ENCODE measurements at places on chromosomes 4 and X.

GRCh38 chr4:856225-856901 is 30.4 kb upstream of the CPLX1 start:
- DNase-seq, result no peak

DNA sequence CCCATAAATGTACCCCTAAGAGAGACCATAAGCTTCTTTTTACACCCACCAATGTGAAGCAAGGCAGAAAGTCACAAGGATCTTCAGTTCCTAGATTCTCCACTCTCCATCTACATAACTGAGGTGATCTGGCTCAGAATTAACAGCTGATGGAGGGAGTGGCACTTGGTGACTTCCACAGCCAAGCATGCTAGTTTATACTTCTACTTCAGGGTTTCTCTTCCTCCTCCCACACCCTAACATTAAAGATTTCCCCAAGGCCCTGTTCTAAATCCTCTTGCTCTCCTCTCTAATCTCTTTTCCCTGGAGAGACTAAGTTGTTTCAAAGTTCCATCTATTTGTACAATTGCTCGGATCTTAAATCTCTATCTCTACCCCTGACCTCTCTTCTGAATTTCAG is 81.1 kb downstream of the MBNL3 start:
- no peak for DNase-seq

DNA sequence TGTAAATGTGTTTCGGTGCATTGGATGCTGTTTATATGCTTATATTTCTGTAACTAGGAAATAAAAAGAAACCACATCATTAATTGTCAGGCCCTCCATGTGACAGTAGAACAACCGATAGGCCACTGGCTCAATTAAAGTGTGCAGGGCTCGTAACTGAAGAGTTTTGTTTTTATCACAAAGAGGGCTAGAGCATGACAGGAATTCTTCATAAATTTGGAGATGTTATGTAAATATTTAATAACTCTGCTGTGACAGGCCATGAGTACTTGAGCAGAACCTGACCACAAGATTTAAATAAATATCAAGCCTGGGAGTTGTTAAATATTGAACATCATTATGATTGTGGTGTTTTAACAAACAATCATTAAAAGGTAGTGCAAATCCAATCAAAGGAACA is 55.9 kb downstream of the MID1 start:
- DNase-seq, result no peak

GRCh38 chr4:179465131-179465797 is 2023.0 kb upstream of the AGA start:
- DNase-seq, result no peak

- DNase-seq, result no peak
Observed at GRCh38 chr4:32043248-32043633, 1323.1 kb downstream of the PCDH7 start.

GRCh38 chr4:47876310-47876709 is 38.1 kb downstream of the NFXL1 start:
- DNase-seq, result no peak

DNA sequence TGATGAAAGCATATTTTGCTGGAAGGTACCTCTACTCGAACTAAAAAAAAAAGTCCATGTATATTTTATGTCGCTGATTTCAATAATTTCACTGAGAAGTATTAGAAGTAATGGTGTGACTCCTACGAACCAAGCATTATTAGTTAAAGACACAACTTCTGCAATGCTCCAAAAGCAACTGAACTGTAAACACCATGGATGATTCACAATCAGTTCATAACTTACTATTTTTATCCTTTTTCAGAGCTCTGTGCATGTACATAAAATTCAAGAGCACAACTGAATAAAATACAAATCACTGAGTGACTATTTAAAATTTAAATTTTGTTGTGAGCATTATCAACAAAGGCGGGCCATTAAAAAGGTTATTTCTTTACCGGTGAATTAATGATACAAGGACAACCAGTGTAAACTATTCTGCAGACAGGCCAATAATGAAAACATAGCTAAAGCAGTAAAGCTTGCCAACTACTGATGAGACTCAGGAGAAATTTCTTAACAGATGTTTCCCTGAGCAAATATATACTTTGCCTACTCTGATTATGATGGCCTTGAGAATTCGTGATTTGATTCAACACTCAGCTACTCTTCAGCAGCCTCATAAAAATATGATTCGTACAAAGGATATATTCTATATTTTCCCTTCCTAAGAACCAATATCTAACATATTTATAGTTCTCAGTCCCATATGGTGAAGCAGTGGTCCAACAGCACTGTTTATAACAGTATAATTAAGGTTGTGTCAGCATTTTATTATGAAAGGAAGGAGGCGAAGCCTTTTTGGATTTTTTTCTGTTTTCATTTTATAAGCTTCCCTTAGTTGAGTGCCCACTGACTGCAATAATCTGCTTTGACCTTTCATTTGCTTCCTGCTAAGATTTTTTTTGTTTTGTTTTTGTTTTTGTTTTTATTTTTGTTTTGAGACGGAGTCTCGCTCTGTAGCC is 62.8 kb upstream of the NEIL3 start:
- DNase-seq, result no peak

DNA sequence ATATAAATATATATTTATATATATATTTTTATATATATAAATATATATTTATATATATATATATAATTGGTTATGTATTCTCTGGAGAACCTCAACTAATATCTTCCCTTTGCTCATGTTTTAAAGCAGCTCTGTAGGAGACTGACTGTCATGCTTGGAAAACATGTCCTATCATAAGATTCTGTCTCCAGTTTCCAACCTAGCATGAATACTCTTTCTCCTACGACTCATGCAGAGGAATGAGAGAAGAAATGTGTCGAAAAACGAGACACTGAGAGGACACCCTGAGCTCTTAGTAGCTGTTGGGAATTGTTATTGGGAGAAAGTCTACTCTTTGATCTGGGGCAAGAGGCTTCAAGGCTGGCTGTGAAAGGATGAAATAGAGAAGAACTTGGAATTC is 166.5 kb upstream of the SLIT2 start:
- DNase-seq, result no peak

DNA sequence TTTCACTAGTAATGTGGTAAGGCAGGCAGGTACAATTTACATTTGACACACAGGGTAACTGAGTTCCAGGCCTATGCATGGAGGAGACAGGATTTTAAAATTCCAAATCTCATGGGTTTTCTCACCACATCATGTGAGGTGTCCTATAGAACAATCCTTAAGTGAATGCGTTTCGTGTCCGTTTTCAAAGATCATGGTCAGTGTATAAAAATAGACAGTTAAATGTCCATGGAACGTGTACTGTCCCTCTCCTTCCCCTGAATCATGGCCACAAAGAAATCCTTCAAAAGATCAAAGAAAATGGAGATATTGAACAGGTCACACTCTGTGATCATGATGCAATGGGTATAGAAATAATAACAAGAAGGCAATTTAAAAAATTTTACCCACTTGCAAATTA is 42.0 kb downstream of the LIMCH1 start:
- no peak for DNase-seq

DNA sequence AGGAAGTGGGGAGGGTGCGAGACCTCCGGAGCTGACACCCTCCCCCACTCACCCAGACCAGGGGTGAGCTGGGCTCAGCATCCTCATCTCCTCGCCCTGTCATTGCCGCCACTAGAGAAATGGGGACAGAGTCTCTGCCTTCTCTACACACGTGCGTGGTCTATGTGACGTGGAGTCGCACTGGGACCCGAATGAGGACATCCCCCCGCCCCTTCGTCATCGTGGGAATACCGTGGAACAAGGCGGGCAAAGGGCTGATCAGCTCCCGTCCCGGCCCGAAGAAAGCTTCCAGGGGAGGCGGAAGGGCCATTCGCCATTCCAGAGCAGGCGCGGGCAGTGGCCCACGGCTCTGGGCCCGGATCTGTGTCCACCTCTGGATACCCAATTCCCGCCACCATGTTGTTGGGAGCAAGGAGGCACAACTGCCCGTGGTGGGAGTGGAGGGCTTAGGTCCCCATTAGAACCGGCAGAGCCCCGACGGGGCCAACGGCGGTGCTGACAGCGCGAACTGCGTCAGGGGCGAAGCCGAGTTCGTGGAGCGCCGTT is 12.0 kb downstream of the HMX1 start:
- DNase-seq, result no peak

DNA sequence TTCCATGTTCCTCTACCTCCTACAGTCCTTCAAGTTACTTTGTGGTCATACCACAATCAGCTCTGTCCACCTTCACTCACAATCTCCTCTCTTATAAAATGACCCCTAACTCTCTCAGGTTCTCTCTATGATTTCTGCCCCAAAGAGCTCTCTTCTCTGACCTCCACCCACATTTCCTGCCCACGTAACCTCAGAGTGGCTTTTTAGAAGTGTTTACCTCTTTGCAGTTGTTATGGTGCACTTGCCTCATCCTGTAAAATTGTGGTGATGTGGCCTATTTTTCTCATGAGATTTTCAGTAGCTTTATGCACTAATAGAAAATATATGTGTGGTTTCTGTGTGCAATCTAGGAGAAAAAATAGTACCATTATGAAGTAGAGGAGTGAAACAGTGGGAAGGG is 215.8 kb downstream of the PACRGL start:
- DNase-seq, result no peak

DNA sequence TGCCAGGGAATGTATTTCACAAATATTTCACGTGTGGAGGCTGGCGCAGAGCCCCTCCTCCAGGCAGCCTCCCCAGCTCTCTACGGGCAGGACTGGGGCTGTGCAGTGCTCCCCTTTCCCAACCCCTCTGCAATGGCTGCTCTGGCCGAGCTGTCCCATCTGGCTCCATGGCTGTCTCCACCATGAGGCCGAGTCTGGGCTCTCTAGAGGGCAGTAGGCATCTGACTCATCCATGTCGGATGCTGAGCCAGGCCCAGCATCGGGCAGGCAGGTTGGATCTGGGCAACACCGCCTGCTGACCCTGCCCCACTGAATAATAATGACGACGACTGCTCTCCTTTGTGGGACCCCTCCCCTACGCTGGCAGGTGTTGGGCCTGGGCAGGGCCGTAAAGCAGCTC is 11.0 kb upstream of the SH3TC1 start:
- no peak for DNase-seq

GRCh38 chrX:136162827-136163570 is 15.7 kb downstream of the FHL1 start:
- DNase-seq, result no peak

DNA sequence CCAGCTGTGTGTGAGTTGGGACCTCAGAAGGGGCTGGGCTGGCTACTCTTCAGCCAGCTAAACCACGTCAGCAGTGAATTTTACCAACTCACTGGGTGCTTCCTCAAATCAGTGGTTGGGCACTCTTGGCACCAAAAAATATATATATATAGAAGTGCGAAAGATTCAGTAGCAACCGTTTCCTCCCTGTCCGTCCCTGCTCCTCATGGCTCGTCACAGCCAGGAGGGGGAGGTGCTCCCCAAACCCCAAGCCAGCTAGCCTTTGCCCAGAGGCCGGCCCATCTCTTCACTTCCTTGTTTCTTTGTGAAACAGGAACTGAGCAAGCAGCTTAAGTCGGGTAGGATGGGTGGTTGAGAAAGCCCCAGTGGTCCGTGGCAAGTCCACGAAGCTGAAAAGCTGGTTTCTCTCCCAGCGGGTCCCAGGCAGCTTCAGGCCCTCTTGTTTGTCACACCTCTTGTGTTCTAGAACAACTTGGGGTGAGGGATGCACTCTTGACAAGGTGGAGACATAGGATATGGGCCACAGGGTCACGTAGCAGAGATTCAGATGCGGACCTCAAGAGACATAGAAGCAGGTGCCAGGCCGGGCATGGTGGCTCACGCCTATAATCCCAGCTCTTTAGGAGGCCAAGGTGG is 6.8 kb upstream of the SASH3 start:
- no peak for DNase-seq

- no peak for DNase-seq
Observed at GRCh38 chr4:7648544-7649395, 214.0 kb upstream of the PSAPL1 start.

GRCh38 chr4:111717921-111718320 is 427.3 kb upstream of the FAM241A start:
- no peak for DNase-seq

DNA sequence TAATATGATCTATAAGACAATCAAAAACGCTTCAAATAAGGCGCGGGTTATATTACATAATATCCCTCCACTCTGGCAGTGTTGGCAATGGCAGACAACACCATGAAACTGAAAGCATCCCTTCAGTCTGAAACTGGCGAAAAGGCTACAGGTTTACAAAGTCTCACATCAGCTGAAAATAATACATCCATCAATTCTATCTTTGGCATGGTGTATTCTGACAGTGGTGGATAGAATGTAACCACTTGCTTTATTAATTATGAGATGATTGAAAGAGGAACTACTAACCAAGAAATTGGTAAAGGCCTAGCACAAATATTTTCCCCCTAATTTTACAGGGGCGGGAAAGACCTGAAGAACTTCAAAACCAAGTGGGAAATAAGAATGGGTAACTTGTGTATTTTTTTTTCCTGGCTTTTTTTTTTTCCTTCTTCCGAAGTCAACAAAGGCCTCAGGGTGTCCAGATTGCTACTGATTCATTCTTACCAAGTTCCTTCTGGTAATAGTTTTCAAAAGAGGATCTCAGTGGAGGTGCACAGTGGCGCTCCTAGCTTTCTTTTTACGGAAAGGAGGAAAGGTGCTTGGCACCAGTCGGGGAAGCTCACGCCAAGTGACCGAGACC is 728 bp downstream of the UBA6 start:
- peak; percentile 57 for DNase-seq

DNA sequence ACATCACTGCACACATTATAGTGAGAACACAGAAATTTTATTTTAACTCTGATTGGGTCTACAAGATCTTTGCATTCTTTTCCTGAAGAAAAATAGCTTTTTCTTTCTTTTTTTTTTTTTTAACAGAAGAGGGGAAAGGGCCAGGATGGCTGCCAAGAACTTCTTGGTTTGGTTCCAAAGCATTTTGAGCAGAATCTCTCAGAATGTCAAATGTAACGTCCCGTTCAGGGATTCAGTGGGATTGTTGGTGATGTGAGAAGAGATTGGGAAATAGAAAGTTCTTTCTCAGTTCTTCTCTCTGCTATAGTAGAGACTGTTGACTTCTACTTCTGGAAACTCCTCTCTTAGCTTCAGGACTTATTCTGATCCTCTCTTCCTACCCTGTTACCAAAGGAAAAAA is 70.9 kb upstream of the CBR4 start:
- peak; percentile 52 for DNase-seq

DNA sequence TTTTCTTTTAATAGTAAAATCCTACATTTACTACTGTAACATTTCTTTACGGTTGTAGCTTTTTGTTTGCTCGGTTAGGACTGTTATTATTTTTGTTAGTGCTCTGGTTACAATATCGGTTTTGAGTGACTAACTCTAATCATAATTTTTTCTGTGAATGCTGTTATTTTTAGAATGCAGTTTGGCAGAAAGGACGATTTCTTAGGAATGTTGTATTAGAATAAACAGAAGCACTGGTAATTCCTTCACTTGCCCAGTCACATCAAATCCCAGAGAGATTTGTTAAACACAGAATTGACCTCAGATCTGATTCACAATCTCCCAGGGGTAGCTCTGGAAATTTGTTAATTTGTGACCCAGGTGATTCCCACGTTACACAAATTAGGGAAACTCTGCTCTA is 21.7 kb downstream of the DDIT4L start:
- DNase-seq, result no peak

Data from midbrain (tissue), 1 donor.